ENCODE measurements at places on chromosomes 11 and 22.
A peak's percentile ranks its signal among the peaks of the same experiment; 100 is the strongest.

GRCh38 chr11:72702096-72702495 lies 27.9 kb upstream of the PDE2A start:
- DNase-seq = no peak

- DNase-seq = no peak
Observed at GRCh38 chr22:44004104-44004460, 20.0 kb upstream of the PARVB start.

DNA sequence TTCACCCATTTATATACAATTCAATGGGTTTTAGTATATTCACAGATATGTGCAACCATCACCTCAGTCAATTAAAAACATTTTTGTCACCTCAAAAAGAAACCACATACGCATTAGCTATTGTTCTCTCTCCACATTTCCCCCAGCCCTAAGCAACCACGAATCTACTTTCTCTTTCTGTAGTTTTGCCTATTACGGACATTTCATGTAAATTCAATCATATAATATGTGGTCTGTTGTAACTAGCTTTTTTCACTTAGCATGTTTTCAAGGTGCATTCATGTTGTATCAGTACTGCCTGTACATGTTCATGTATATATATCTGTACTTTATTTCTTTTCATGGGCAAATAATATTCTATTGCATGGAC lies 104.7 kb upstream of the RRM1 start:
- DNase-seq = peak; percentile 14

GRCh38 chr11:12198251-12199222 lies 88.1 kb downstream of the MICAL2 start:
- no peak for DNase-seq

GRCh38 chr11:102154806-102155205 lies 44.6 kb downstream of the YAP1 start:
- no peak for DNase-seq

DNA sequence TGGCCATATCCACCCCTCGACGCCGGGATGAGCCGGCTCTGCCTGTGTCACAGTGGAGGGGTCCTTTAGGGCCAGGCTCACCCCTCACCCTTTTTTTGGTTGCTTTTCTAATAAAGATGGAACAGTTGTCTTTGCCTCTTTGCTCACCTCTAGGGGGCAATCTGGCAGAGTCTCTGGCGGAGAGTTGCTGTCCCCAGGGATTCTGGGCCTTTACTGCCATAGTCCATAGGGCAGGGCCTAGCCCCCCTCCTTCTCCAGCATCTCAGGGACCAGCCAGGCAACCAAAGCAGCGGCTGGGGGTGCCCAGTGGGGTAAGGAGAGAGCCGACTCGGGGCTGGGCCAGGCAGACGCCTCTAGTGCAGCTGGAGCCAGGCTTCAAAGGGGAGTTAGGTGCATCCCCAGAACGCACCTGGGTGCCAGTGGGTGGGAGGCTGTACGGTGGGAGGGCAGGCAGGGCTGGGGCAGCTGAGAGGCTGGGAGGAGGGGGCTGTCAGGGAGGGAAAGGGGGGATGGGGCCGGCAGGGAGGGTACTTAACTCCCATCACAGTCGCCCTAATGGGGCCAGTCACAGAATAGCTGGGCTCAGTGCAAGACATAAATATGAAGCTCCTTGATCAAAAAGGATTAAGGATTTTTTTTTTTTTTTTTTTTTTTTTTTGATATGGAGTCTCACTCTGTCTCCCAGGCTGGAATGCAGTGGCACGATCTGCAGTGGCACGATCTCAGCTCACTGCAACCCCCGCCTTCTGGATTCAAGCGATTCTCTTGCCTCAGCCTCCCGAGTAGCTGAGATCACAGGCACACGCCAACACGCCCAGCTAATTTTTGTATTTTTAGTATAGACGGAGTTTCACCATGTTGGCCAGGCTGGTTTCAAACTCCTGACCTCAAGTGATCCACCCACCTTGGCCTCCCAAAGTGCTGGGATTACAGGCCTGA lies 2.5 kb upstream of the SUSD2 start:
- no peak for DNase-seq

GRCh38 chr11:9758637-9759518 lies 95.0 kb downstream of the SWAP70 start:
- DNase-seq = no peak

- no peak for DNase-seq
Observed at GRCh38 chr11:61964058-61964665, 3.3 kb downstream of the FTH1 start.

DNA sequence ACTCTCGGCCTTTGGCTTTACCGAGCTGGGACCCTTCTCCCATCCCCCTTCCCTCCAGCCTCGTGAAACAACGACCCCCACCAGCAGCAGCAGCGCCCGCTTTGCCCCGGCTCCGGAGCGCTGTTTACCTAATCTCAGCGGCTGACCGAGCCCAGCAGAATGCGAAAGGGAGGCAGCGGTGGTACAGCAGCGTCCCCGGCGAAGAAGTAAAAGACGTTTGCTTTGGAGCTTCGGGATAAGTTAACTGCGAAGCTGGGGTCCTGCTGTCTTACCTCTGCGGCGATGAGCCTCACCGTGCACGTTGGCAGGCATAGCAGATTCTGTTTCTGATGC lies 2.0 kb upstream of the LARGE1 start:
- DNase-seq = no peak

DNA sequence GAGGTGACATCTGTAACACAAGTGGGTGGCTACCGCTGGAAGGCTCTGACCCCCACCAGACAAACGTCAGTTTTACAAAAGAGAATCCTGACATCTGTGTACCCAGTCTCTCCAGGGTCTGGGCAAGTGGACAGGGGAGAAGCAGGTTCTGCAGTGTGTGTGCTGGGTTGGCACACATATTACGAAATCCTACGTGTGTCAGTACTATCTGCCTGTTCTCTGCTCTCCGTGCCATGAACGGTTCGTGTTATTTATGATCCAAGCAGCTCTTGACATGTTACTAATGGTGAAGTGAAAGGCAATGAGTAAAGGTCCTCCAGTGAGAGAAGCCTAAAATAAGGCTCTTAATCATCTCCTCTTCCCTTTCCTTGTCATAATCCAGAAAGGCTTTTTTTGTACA lies 201.5 kb upstream of the MTMR2 start:
- no peak for DNase-seq

- no peak for DNase-seq
Observed at GRCh38 chr11:61356706-61357105, 5.0 kb downstream of the CYB561A3 start.

DNA sequence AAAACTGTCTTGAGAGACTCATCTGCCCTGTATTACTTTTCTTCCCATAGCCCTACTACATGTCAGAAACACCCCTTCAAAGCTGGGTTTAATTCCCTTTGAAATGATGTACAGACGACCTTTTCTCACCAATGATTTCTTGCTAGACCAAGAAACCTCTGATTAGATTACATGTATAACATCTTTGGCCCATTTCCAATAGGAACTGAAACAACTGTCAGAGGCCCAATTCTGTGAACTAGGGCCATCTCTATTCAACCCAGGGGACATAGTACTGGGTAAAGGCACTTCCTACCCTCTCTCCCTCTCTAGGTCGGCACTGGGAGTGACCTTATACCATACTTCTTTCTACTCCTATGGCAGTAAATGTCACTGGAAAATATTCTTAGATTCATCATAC lies 19.4 kb downstream of the NPAT start:
- no peak for DNase-seq

DNA sequence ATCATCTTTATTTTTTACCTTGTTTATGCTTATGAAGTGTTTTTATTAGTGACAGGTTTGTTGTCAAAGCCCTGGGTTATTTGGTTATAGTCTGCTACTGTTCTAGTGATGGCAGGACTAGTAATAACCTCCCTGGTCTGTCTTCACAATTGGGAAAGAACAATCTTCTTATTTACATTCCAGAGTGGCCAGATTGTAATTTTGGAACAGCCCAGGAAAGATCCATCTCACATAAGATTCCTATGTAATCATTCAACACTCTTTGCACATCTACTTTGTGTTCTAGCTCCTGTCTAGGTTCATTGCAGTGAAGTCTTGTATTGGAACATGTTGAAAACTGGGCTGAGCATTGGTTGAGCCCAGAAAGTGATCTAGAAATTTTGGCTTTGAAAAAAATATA lies 63.8 kb downstream of the CYB5R2 start:
- no peak for DNase-seq

DNA sequence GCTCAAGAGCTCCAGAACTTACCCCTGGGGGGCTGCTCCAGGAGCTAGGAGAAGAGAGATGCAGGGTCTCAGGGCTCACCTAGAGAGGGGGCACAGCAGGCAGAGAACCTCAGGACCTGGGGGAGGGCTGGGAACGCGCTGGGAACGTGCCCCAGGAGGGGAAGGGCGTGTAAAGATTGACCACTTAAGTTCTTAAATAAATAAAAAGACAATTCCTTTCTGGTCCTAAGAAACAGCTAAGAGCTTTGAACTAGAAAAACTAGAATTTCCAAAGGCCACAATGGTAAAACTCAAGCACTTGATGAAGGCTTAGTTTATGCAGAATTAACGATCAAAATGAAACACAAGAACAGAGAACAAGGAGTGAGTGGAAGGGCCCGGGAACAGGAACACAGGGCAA lies 89.1 kb downstream of the CELSR1 start:
- DNase-seq = no peak

GRCh38 chr22:45632791-45633515 lies 38.7 kb upstream of the ATXN10 start:
- DNase-seq = no peak

DNA sequence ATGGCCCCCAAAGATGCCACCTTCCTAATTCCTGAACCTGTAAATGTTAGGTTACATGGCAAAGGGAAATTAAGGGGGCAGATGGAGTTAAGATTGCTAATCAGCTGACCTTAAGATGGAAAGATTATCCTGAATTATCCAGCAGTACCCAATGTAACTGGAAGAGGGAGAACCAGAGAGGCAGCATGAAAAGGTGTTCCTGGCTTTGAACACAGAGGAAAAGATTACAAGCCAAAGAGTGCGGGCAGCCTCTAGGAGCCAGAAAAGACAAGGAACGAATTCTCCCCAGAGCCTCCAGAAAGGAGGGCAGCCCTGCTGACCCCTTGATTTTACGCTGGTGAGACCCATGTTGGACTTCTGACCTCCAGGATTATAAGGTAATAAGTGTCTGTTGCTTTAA lies 15.1 kb upstream of the THRSP start:
- no peak for DNase-seq

DNA sequence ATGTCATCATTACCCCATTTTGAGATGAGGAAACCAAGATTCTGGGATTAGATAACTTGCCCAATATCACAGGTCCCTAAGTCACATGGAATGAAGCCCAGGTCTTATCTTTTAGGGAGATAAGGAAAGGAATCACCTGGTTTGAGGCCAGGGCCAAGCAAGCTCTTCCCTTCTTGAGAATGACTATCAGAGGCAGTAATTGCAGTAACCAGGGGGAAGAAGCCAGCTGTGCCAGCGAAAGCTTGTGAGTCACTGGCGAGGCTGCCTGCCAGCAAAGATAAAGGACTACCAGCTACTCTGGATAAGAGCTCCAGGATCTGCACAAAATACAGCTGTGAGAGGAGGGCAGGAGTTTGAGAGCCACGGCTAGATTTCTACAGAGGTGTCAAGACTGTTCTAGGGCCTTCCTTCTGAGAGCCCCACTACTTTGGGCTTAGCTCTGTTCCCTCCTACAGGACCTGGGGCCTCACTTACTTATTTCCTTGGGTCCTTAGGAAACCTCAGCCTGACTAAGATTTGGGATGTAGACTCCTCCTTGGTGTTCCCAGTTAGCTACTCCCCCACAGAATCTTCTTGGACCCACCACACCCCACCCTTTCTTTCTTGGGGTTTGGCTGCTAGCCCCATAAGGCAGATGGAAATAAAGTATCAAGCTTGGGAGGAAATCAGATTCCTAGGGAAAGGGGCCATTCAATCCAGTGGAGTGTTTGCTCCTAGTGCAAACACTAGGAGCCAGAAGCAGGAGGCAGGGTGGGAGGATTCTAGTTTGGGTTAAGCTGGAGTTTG lies 9.7 kb upstream of the CCKBR start:
- DNase-seq = no peak

GRCh38 chr11:58762284-58763119 lies 30.8 kb upstream of the GLYAT start:
- DNase-seq = no peak

- DNase-seq = no peak
Observed at GRCh38 chr22:42874010-42874409, 16.9 kb upstream of the ARFGAP3 start.

DNA sequence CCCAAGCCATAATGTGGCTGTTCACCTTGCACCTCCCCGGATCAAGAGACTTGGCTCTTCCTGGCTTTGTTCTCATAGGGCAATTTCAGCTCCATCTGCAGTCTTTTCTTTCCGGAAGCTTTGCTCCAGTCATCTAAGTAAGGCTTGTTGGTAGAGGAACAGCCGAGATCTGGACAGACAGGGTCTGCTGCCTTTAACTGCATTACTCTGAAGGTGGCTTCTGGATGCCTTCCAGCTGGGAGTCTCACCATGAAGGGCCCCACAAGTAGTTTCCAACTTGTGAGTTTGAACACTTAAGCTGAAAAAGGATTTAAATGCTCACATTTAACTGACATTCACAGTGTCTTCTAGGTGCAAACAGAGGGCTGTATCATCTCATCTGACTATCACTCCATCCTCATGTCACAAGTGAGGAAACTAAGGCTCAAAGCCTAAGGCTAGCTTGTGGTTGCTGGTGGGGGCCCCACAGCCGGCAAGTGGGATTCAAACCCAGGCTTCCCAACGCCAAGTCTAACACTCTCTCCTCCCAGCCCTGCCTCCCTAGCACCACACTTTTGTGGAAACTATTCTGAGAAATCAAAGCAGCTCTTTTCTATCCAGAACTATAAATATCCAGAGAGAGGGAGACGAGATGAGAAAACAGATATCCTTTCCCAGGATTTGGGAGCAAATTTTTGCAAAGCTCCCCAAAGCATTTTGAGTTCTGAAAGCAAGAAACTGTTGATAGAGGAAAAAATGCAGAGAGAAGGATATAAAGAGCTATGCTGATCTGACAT lies 58.4 kb downstream of the GALNT18 start:
- no peak for DNase-seq

- DNase-seq = no peak
Observed at GRCh38 chr11:18312663-18313420, 9.1 kb downstream of the HPS5 start.

- DNase-seq = no peak
Observed at GRCh38 chr22:22519591-22519990, 479 bp downstream of the ZNF280A start.

- DNase-seq = no peak
Observed at GRCh38 chr11:113806406-113806805, 26.8 kb downstream of the CLDN25 start.

DNA sequence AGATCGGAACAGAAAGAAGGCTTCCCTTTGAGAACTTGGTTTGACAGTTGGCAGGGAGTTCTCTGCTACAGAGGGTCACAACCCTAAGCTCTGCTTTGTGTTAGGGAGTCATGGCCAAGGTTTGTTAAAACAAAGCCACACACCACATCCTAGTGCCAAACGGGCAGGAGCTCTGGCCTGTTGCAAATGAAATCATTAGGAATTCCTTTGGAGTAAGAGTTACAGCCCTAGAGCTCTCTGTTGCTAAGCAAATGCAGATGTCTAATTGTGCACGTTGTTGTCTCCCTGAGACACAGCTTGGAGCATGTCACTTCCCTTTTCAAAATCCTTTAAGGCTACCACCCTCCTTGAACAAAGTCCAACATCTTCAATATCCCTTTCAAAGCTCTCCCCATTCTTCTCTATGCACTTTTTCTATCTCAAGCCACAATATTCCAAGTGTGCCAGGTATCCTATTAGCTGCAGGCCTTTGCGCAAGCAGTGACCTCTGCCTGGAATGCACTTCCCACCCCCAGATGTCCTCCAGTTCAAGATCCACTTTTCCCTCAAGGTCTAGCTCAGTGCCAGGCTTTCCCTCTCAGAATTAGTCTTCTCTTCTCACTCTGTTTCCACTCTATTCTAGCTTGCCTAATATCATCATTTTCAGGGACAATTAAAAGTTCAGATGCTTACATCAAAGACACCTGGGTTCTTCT lies 253.7 kb upstream of the POU2AF2 start:
- no peak for DNase-seq

GRCh38 chr11:27998552-27998951 lies 109.4 kb downstream of the KIF18A start:
- DNase-seq = no peak

Measured in central memory CD8-positive, alpha-beta T cell (primary cell).